Skin of body (tissue), 3 donors: ENCODE measurements at places on chromosomes 7 and 10. TPM values are rescaled to one million over a fixed set of nuclear protein-coding genes. Genes with fewer than 3 reads are reported as not detected.
A peak's percentile ranks its signal among the peaks of the same experiment; 100 is the strongest.

Gene MUC3A
- total RNA-seq: not detected

Gene OR6V1
- total RNA-seq: not detected

- no peak for DNase-seq
Observed at GRCh38 chr10:103745341-103746247, 109.8 kb downstream of the SH3PXD2A start.

Gene OPN4
- not detected for total RNA-seq

- no peak for DNase-seq
Observed at GRCh38 chr10:114491933-114492332, 87.6 kb upstream of the AFAP1L2 start.

GRCh38 chr7:6422926-6423632 is 24.7 kb downstream of the DAGLB start:
- DNase-seq: no peak

Gene LRIT2
- not detected for total RNA-seq

GRCh38 chr7:121515229-121515628 is 119.1 kb upstream of the FAM3C start:
- DNase-seq: no peak

DNA sequence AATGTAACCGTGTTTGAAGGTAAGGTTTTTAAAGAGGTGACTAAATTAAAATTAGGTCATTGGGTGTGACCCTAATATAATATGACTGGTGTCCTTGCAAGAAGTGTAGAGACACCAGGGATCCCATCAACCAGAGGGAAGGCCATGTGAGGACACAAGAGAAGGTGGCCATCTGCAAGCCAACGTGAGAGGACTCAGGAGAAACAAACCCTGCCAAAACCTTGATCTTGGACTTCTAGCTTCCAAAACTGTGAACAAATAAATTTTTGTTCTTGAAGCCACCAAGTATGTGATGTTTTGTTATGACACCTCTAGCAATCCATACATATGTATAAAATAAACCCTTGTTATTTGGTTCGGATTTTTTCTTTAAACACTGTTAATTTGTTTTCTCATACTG is 144.3 kb downstream of the CDK14 start:
- DNase-seq: no peak

- no peak for DNase-seq
Observed at GRCh38 chr10:102644066-102644645, at the start of gene TRIM8. Gene TRIM8 (plus strand): TSS chr10:102644479. CDS start chr10:102644618, 139 bp downstream.

- DNase-seq: peak; percentile 25
Observed at GRCh38 chr10:124736491-124737136, 7.6 kb downstream of the FAM53B start.

DNA sequence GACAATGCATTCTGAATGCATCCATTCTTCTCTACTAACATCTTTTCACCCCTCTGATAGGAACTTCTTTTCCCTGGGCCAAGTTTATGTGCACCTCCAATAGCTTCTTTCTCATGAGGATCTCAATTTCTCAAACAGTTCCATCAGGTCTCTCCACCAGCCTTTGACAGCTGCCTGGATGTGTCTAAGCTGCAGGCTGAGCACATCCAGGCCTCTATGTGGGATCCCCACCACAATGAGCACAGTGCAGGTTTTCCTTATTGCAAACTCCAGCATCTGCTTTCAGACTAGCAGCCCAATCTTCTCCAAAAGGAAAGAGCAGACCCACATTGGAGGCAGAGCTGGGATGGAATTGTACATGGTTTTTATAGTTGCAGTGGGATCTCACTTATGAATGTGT is 145.3 kb upstream of the TBX20 start:
- no peak for DNase-seq

DNA sequence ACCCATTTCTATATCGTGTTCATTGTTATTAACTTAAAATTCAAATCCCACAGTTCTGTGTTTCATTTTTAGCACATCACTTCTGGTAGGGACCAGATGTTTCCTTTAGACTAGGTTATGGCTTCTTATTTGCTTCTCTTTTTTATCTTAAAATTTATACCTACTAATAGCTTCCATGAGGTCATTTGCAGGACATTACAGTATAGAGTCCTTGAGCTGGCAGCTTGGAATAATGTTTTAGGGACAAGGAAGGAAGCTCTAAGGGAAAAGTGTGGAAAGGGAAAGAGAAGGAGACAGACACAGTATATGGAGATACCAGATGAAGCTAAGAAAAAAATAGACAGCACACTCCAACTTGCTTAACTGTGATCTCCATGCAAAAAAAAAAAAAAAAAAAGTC is 48.8 kb upstream of the CD36 start:
- no peak for DNase-seq

Gene FKBP6
- not detected for total RNA-seq

DNA sequence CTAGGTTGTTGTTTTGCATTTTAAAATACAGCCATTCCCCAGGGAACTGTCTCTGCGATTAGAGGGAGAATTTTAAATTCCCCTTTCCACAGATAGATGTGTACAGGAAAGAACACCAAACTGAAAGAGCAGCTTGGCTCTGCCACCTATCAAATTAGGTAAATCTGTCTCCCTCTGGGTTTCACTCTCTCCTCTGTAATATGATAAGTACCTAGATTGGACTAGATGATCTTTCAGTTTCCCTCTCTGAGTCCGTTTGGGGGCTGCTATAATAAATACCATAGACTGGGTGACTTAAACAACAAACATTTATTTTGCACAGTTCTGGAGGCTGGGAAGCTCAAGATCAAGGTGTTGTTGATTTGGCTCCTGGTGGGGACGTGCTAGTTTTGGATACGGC is 186.0 kb downstream of the KIF20B start:
- no peak for DNase-seq

GRCh38 chr7:31069860-31070555 is 17.9 kb downstream of the ADCYAP1R1 start:
- DNase-seq: no peak

DNA sequence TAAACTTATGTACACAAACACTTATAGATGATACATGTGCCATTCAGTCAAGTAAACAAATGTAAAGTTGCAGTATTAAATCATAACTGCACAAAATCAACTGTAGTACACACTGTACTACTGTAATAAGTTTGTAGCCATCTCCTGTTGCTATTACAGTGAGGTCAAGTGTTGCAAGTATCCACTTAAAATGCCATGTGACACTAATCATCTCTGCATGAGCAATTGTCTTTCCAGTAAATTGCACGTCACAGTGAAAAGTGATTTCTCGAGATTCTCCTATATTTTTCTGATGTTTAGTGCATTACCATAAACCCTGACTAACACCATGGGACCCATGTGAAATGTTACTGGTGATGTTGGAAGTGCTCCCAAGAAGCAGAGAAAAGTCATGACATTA is 293.3 kb upstream of the SP4 start:
- DNase-seq: no peak

Gene TLX1
- not detected for total RNA-seq

- no peak for DNase-seq
Observed at GRCh38 chr7:4050126-4050660, 631.9 kb upstream of the FOXK1 start.

Gene DGKI
- total RNA-seq: 1.5 TPM

GRCh38 chr10:19815731-19816410 is 361 bp upstream of the PLXDC2 start:
- DNase-seq: peak; percentile 76

DNA sequence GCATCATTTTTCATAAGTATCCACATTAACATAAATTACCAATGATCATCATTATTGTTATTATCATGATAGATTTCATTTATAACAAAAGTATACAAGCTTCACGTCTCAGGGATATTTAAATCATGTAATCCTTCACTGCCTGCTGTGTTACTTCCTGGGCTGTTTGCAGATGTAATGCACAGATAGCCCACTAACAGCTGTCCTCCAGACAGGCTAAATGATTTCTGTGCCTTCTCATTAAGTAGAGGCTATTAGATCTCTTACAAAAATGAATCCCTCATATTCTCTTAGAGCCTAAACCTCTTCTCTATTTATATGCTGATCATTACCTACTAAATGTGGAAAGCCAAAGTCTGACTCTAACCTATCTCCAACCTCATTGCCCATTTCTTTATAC is 9.3 kb downstream of the PCLO start:
- DNase-seq: no peak

Gene PPA1
- total RNA-seq: 88.6 TPM

DNA sequence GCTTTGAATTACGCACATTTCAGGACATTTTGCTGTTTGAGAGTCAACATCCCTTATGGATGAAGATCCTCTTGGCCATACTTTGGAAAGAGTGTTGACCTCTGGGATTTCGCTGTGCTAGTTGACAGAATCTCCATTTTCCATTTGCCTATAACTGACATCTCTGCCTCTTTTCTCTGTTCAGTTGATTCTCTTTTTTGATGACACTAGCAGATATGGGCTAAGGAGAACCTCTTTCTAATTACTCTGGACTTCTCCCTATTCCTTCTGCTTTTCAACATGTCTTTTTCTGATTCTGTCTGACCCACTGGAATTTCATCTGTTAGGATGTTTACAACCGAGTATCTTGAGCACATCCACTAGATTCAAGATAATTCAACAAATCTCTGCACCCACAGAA is 311.5 kb downstream of the CAMK1D start:
- DNase-seq: no peak

Gene AMZ1
- total RNA-seq: 0.30 TPM

GRCh38 chr10:12448729-12449391 is 99.5 kb downstream of the CAMK1D start:
- DNase-seq: no peak

- DNase-seq: no peak
Observed at GRCh38 chr7:133518718-133519117, 265.8 kb downstream of the EXOC4 start.

Gene TMEM270
- total RNA-seq: not detected

- peak; percentile 82 for DNase-seq
Observed at GRCh38 chr10:3482200-3482993, 302.6 kb downstream of the KLF6 start.

DNA sequence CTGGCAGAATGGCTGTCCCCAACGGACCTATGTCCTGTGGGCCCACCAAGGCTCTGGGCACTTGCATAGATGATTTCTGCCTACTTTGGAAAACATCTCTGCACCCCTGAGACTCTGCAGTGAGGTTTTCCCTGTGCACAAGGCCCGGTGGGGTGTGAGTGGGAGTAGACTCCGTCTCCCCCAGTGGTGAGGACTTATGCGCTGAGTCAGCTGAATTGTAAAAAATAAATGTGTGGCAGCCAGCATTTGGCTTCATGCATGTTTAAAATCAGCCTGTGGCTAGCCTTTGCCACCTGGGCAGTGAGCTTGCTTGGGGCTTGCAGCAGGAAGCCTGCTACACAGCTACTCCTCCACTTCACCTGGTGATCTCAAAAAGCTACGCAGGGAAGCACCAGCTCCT is 139.3 kb upstream of the WDR11 start:
- no peak for DNase-seq

DNA sequence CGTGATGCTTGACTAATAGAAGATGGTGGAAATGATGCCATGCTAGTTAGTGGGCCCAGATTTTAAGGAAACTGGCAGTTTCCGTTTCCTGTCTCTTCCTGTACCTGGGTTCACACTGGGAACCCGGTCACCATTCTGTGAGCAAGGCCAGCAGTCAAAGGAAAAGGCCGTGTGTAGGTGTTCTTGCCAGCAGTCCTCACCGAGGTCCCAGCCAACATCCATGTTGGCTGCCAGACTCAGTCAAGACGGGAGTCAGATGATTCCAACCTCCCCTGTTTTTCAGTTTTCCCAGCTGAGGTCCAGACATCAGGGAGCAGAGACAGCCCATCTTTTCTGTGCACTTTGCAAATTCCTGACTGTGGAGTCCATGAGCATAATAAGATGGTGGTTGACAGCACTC is 15.2 kb upstream of the PILRB start:
- DNase-seq: no peak
